ENCODE measurements at places on chromosomes 2 and 18.

GRCh38 chr2:226669905-226670304 is 129.7 kb downstream of the IRS1 start:
- DNase-seq: no peak

GRCh38 chr18:48827291-48828193 is 123.2 kb downstream of the SMAD7 start:
- DNase-seq: no peak

DNA sequence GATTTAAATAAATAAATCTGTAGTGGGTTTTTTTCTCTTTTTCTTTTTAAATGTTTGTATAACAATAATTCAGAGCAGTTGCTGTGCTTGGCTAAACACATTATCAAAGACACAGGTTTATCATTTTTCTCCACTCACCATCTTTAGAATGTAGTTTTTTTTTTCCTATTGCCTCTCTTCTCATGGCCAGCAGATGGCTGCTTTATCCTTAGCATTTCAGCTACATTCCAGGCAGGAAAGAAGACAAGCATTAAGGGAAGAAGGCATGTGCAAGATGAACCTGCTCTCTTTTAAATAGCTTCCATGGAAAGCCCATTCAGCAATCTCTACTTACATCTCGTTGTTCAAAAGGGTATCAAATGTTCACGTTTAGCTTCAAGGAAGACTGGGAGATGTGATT is 42.6 kb downstream of the ARHGAP15 start:
- no peak for DNase-seq

DNA sequence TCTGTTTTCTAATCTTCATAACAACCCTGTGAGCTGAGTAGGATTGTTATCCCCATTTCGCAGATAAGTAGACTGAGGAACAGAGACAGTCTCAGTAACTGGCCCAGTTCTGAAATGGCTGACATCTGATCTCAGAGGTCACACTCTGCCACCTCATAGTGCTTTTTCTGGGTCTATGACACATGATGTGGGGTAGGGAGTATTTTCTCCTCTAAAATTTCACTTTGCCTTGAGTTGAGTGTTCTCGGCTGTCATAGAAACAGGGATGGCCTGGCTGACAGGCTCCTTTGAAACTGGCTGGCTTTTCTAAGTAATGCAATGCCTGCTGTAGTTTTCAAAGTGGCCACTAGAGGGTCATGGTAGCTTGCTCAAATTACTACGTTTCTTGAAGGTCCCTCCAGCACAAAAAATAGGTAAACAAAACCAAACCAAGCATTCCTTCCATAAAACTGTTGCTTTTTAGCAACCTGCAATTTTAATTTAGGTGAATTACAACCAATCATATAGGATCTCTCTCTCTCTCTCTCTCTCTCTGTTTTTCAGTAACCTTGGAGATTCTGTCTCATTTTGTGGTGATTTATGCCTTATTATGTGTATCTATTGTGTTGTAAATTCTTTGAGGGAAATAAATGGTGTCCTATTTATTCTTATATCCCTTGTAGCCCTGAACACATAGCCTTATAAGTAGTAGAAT is 84.2 kb upstream of the TTN start:
- peak; percentile 49 for DNase-seq

- DNase-seq: no peak
Measured at GRCh38 chr2:237564526-237565131, 1.7 kb upstream of the PRLH start.

DNA sequence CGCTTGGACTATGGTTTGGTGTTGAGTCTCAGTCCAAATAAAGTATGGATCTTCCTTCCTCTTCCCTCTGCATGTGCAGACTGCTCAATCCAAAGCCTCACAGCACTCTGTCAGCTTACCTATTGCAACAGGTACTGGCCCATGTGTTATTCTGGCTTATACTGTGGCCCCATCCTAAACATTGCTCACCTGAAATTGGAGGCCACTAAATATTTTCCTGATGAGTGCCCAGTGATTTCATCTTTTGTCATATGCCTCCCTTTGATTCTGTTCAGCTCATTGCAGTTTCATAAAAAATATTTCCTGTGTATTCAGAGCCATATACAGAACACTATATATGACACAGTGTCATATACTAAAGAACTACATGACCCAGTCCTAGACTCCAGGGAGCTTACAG is 86.3 kb upstream of the FAM136A start:
- DNase-seq: no peak

- DNase-seq: no peak
Measured at GRCh38 chr2:133072837-133073694, 403.1 kb upstream of the LYPD1 start.

GRCh38 chr18:37441821-37442220 is 123.8 kb downstream of the CELF4 start:
- no peak for DNase-seq

DNA sequence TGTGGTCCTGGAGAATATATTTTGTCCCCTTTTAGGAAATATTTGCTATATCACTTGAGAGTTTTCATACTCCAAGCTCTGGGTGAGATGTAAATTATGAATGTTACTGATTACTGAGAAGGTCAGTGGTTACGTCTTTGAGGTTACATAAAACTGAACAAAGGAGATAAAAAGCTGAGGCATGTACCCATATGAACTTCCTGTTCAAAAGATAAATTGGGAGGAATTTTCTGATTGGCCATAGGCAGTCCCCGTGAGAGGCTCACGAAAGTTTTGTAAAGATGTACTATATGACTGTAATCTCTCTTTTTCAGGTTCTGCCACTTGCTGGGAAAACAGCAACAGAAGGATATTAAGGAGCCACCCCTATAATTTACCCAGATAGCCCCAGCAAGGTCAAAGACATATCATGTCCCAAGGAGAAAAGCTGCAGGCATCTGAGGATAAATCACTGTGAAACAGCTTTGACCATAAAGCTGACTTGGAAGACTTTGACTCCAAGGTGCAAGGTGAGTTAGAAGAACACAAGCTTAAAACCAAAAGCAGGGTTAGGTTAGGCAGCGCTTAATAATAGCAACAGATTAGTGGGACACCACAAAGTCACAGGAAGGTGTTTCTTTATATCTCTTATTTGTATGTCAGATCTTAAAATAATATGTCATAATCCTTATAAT is 90.4 kb downstream of the OSBPL6 start:
- no peak for DNase-seq

- DNase-seq: no peak
Measured at GRCh38 chr2:12317814-12318426, 398.8 kb upstream of the TRIB2 start.

DNA sequence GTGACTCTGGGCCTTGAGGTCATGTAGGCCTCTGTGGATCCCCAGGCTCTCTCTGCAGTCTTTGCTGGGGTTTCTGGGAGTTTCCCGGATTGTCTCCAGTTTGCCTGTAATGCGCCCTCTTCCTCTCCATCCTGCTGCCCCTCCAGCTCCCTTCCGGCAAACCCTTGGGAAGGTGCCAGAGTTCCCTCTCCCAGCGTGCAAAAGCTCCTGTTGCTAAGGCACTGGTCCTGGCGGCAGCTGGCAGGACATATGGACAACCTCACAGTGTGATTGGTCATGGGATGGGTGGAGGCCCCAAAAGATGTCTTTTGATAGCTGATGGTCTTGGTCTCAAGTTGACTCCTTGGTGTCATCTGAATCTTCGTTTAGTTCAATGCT is 320.1 kb downstream of the CYP26B1 start:
- no peak for DNase-seq

DNA sequence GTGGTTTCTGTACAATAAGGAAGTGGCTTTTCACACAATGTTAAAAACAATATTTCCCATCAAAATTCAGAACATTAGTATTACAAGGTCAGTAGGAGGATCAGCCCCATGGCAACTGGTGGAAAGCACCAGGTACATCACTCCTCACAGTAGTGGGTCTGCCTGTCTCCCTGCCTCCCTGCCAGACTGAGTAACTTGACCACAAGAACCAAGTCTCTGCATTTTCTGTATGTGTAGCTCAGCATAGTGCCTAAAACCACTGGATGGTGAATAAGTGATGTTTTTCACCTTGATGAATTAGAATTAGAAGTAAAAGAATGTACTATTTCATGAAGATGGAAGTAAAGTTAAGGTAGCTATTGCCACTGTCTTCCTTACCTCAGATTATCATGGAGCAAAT is 4.1 kb upstream of the WDR7 start:
- no peak for DNase-seq

- no peak for DNase-seq
Measured at GRCh38 chr2:181885096-181885495, 6.4 kb upstream of the ITPRID2 start.

DNA sequence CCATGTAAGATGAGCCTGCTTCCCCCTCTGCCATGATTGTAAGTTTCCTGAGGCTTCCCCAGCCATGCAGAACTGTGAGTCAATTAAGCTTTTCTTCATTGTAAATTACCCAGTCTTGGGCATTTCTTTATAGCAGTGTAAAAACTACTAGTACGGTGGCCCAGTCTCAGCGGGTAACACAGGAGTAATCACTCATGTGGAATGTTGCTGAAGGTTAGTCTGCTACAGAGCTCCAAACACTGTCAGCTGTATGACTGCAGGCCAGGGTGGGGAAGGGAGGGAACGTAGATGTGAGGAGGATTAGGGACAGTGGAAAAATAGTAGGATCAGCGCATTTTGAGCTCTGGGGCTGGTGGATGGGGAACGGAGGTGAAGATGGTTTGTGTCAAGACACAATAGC is 711.2 kb upstream of the SOX11 start:
- no peak for DNase-seq

- no peak for DNase-seq
Measured at GRCh38 chr2:122528061-122528460, 772.6 kb downstream of the TSN start.

GRCh38 chr2:192148241-192148619 is 46.5 kb downstream of the TMEFF2 start:
- no peak for DNase-seq

GRCh38 chr2:241898463-241899270 is 29.1 kb downstream of the RTP5 start:
- no peak for DNase-seq

GRCh38 chr2:46669016-46669415 is 189.7 kb downstream of the TMEM247 start:
- no peak for DNase-seq

DNA sequence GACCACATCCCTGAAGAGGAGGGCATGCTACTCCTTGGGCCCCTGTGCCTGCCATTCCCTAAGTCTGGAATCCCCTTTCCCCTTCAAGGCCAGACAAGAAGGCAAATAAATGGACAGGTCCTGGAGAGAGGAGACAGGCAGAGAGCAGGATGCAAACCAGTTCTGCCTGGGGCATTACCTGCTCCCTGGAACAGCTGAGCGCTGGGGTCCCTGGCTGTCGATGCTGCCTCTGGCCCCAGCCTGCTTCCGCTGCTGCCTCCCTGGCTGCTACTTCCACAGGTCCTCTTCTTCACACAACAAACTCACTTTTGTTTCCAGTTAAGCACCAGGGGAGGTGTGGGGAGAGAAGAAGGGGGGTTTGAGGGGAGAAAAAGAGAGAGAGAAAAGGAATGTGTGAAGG is 53.1 kb downstream of the SLC4A5 start:
- peak; percentile 6 for DNase-seq

- no peak for DNase-seq
Measured at GRCh38 chr18:916562-916961, 11.9 kb downstream of the ADCYAP1 start.

- DNase-seq: no peak
Measured at GRCh38 chr2:163713534-163714311, 22.1 kb downstream of the FIGN start.

DNA sequence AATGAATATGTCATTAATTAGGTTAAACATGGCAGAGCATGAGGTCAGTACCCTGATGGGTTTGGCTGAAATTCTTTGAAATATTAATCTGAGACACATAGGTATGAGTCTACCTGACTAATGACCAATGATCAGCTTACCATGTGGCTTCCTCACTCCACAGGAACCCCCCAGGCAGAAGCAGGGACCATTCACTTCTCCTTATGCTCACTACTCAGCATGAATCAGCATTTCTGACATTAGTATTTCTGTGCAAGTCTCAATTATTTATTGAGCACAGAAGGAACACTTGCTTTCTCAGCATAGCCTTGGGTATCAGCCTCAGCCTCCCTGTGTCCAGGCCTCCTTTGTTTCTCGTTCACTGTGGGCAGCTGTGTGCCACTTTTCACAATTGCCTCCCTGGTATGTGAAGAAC is 9.3 kb upstream of the KCNE4 start:
- no peak for DNase-seq

DNA sequence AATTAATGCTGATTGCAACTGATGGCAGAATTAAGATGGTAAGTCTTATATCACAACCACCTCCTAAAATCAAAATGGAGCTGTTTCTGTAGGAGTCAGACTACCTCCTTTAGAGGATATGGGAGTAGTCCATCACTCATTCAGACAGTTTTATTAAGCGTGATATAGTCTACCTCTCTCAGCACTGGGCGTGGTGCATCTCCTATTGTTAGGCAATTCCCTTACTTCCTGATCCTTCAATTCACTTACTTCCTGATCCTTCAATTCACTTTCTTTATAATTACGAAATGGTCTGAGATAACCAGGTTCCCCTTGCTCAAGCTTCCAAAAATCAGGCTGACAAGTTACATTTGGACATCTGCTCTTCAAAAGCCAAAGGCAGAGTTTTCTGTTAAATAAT is 31.9 kb downstream of the ATP8B1 start:
- DNase-seq: no peak

DNA sequence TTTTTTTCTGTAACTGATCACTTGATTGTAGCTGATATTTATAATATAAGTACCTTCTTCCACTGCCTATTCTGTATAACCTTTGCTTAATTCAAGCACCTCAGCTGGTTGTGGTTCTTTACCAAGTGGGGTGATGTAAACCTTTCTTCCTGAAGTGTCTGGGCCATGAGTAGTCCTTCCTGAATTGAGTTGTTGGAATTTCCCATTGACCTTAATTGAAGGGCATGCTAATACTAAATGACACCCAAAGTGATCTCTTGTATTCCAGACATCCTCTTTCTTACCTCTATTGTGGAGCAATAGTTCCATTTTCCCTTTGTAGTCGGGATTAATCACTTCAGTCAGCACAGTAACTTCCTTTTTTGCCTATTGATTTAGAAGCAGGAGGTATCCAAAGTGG is 1496.8 kb upstream of the CELF4 start:
- no peak for DNase-seq

DNA sequence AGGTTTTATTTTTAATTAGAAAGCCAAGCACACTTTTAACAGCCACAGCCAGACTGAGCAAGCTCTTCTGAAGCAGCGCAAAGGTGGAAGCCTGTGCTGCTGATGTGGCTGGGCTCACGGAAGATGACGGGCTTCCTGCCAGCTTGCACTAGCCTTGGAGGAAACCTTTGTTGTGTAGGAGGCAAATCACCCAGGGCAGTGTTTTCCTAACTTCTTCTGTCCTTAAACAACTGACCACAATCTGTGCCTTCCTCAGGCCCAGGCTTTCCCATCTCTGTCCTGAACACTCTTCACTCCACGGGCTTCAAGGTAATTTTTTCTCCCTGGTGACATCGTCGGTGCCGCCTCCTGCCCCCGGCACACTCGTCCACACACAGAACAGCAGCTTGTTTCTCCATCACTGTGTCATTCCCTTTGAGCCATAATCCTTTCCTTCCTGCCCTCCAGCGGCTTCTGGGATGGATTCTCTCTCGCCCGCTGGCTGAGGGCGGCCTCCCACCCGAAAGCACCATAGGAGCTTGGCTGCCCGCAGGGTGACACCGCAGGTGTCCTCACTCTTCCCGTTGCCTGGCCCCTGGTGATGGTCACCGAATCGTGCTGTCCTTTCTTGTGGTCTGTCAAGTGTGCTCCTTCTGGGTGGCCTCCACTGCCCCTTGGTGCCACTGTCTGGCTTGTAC is 31.1 kb upstream of the INHBB start:
- peak; percentile 29 for DNase-seq

GRCh38 chr18:42047721-42048120 is 92.7 kb downstream of the PIK3C3 start:
- DNase-seq: no peak

Data from activated gamma-delta T cell treated with Interleukin-2 at 50 U/mL for 16 hours (primary cell).